ENCODE measurements at places on chromosomes 2 and 18. TPM values are rescaled to one million over a fixed set of nuclear protein-coding genes. Genes with fewer than 3 reads are reported as not detected.

Gene CD207
- not detected for total RNA-seq

Gene IL37
- total RNA-seq, result not detected

Gene PMAIP1
- total RNA-seq, result 84.1 TPM

Gene UGT1A8
- not detected for total RNA-seq

Gene PRADC1
- total RNA-seq, result 7.5 TPM

Measured in H1 (cell line).